Activated CD8-positive, alpha-beta T cell treated with anti-CD3 and anti-CD28 coated beads, Interleukin-2, amount 10 ng/mL, durations not matched to agents 7 days and 5 days (primary cell): ENCODE measurements at places on chromosomes 1 and 21.

- no peak for DNase-seq
Observed at GRCh38 chr1:76862447-76862846, 4.8 kb upstream of the ST6GALNAC5 start.

DNA sequence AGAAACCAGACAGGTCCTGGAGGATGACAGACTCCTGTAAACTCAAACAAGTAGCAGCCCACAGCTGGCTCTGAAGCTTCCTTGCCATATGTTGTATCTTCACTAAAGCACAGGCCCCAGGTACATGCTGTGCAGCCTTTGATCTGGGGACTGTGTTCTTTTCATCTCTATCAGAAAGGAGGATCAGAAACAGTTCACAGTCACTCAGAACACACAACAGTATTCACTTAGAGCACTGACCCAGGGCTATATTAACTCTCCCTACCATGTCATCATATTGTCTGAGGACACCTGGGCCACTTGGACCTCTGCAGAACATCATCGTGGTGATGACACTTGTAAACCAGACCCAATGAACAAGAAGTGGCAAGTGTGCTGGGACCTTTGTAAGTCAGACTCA is 222.0 kb downstream of the SETD4 start:
- no peak for DNase-seq

DNA sequence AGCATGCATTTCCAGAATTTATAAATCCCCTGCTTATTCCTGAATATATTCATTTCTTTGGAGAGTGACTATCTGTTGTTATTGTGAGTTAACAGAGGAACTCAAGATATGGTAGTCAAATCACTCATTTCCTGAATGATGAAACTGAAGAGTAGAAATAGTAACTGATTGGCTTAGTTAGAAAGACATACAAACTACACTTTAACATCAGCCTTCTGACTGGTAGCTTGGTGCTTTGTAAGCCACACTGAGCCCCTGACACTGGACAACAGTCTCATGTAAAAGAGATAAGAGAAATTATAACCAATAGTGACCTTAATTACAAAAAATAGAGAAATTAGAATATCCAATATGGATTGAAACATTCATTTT is 4.8 kb downstream of the GBP7 start:
- DNase-seq, result no peak

DNA sequence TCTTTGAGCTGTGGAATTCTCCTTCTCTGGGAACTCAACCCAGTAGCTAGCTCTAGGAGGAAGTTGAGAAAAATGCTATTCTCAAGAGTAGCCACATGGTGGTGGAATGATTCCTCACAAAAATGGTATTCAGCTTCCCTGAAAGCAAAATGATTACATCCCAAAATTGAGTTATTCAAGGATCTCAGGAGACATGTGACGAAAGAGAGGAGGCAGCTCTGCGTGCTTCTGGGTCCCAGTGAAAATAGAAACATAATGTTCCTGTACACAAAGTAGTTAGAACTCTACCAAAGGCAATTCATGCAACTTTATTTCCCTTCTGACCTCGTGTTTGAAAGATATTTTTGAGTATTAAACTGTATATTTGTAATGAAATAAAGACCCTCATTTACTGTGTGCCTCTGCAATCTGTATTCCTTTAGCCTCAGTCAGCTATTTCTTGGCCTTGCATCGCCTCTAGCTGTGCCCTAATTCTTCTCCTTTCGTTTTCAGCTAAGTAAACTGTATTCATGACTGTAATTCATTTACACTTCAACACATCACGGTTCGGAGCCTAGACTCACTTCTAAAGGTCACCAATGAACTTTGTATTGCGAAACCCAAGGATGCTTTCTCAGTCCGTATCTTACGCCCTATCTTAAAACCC is 167.3 kb downstream of the FASLG start:
- DNase-seq, result no peak

DNA sequence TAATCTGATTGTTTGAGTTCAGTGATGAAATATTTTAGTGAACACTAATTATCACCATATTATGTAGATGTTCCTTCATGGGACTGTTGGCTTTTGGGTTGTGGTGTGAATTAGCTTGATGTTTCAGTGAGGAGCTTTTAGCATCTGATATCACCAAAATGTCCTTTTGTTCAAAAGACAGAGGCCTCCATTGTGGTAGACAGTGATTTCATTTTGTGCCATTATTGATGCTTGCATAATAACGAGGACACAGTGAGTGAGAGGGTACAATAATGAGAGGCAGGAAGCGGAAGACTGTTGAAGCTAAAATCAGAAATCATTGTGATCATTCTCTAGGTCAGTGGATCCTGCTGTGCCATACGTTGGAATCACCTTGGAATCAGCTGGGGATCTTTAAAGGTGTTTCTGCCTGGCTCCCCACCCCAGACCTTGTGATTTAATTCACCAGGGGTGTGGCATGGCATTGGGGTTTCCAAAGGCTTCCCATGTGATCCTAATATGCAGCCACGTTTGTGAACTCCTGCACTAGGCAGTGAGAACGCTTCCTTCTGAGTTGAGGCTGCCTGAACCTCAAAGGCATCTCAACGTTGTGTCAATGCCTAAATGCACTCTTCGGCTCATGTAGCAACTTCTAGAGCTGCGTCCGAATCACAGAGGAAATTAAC is 82.1 kb upstream of the KIF1B start:
- no peak for DNase-seq

DNA sequence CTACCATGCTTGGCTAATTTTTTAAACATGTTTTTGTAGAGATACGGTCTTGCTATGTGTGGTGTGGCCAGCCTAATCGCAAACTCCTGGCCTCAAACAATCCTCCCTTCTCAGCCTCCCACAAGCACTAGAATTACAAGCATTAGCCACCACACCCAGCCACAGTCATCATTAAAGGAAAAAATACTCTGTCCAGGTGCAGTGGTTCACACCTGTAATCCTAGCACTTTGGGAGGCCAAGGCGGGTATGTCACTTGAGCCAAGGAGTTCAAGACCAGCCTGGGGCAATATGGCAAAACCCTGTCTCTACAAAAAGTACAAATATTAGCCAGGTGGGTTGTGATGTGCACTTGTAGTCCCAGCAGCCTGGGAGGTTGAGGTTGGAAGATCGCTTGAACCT is 25.0 kb upstream of the NLRP3 start:
- no peak for DNase-seq

GRCh38 chr1:81781749-81782148 is 19.0 kb upstream of the ADGRL2 start:
- no peak for DNase-seq

DNA sequence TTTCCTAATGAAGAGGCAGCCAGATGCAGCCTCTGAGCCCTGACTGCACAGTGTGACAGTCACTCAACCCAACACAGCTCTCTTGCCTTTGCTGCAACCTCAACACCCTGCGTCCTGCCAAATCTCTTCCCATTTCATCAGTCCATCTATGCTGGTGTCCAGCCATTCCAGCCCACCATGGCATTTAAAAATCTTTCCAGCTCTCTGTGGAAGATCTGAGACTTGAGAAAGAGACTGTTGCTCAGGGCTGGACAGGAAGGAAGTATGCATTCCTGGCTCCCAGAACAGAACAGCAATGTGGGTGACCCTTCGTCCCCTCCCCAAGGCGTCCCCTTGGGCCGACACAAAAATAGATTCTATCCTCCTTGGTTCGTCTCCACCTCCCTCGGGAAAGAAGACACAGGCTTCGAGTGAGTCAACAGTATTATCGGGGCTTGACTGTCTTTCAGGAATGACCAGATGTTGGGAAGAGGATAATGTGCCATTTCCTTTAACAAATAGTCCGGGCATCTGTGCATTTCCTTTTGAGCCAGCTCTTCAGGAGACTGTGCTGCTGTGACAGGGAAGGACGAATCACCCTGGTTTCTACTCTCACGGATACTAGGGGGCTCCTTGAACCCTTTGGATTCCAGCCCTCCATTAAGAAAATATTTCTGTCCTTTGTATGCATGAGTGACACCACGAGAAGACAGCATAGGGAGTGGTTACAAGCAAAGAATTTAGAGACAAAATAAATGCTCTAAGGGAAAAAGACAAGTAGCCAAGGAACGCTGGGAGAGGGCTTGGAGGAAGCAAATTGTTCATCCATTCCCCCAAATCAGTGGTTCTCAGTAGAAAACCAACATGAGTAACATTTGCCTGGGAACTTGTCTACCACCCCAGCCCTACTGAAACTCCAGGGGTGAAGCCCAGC is 111.4 kb upstream of the CDC42BPA start:
- no peak for DNase-seq

GRCh38 chr1:50603274-50604271 is 180.3 kb upstream of the DMRTA2 start:
- no peak for DNase-seq

DNA sequence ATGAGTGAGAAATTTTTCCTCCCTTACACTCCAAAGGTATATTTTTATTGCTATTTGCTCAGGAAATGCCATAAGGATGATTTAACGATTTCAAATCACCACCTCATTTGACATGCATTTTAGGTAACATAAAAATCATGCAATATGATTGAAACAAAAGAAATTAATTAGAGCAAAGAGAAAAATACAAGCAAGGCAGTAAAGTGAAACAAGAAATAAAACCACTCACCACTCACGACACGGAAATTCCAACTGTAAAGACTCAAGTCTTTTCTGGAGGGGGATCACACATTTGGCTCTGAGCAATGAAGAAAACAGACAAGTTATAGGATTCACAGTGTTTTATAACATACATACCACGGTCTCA is 86.8 kb upstream of the ARHGAP29 start:
- DNase-seq, result no peak

DNA sequence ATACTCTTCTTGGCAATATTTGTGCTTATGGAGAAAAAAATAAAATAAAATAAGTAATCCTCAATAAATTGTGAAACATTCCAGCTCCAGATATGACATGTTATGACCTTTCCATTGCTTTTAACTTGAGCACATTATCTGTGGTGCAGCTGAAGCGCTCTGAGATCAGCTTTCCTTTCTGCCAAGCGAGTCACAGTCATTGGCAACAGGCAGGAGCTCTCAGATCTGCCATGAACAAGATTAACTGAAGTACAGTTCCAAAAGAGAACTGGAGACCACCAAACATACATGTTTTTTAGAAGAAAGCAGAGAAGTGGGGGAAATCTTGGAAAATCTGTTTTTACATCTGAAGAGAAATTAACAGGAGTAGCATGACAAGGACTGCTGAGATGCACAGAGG is 89.2 kb upstream of the DSCAM start:
- no peak for DNase-seq

DNA sequence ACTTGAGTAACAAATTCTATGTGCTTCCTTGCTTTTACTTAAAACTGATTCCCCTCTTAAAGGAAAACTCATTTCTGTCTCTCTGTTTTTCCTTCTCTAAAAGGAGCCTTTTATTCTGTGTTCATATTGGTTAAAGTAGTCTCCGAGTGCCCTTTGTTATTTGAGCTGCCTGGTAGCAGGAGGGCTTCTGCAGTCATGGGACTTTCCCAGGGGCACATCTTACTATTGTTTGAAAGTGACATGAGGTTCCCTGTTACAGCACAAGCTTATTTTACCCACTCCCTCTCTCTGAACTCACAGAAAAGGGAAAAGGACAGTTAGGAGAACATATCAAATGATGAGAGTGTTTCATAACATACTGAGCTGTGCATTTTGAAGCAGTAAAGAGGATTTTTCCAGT is 58.1 kb upstream of the ANGPTL1 start:
- no peak for DNase-seq

DNA sequence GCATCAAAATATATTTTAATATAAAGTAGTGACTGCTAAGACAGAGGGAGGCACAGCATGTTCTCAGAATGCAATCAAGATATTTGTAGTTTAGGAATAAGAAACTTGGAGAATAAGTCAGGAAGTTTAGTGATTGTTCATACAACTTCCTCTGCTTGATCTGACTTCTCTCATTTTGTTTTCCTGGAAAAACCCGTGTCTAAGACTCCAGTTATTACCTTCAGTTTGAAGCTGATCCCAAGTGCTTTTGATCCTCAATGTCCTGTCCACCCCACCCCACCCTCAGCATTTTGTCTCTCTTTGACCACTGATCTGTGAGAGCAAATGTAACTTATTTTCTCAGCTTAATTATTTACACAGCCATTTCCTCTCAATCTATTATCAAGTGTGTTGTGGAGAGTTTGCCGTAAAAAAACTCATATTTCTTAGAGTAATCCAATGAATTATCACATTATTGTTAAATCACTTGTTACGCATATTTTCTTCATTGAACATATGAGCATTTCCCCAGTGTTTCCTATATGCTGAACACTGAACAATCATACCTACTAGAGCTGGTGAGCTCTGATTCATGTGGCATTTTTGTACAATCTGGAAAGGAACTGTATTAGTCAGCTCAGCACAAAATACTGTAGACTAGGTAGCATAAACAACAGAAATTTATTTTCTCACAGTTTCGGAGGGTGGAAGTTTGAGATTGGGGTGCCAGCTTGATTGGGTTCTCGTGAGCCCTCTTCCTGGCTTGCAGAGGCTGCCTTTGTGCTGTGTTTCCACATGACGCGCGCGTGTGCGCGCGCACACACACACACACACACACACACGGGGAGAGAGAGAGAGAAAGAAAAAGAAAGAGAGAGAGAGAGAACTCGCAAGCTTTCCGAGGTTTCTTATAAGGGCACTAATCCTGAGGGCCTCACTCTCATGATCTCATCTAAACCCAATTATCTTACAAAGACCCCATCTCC is 65.5 kb upstream of the DPYD start:
- DNase-seq, result no peak

DNA sequence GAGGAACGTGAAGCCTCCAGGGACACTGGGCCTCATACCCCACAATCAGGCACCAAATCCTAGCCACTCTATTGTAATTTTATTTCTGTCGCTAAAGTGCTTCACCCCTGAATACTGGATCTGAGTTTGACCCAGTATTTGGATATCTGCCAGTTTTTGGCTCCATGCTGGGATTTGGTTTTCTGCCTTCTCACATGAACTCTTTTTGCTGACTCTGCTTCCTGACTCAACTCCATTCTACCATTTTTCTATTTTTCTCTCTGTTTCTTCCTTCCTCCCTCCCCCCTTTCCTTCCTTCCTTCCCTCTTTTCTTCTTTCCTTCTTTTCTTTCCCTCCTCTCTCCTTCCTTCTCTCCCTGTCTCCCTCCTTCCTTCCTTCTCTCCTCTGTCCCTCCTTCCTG is 151.3 kb upstream of the GJB5 start:
- no peak for DNase-seq

- DNase-seq, result no peak
Observed at GRCh38 chr1:42981255-42981805, 22.7 kb upstream of the SLC2A1 start.

DNA sequence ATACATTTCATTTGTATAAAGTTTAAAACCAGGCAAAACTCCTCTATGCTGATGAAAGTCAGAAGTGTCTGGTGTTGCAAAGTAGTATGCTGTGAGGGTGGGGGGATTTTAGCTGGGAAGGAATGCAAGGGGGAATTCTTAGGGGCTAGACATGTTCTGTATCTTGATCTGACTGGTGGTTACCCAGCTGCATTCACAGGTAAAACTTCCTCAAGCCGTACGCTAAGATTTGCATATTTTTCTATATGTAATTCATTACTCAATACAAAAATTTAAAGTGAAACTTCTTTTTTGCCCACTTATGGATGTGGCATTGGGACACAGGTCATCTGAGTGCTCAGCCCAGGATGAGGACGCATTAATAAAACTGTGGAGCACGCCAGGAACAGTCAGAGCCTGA is 323.3 kb downstream of the PAPPA2 start:
- no peak for DNase-seq

GRCh38 chr1:168553680-168554553 is 10.1 kb upstream of the XCL2 start:
- peak; percentile 41 for DNase-seq
